LoVo (cell line): ENCODE measurements at places on chromosomes 7 and 10.

DNA sequence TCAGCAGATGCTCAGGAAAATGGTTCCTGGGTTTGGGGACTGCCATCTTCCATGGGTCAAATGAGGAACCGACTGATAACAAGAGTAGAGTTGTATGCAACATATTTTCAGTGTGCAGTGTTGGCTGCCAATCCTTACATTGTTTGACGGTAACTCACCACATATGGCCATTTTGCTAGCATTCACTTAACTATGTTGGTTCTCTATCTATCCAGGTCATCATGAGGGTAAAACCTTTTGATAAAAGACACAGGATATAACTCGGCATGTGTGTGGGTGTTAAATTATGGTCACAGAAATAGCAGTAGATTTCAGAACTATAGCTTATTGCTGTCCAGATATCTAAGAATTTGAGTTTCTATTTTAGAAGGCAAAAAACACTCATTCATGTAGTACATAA is 140.7 kb upstream of the AOAH start:
- DNase-seq, result no peak

GRCh38 chr10:128280271-128280670 is 154.0 kb upstream of the MKI67 start:
- DNase-seq, result no peak

DNA sequence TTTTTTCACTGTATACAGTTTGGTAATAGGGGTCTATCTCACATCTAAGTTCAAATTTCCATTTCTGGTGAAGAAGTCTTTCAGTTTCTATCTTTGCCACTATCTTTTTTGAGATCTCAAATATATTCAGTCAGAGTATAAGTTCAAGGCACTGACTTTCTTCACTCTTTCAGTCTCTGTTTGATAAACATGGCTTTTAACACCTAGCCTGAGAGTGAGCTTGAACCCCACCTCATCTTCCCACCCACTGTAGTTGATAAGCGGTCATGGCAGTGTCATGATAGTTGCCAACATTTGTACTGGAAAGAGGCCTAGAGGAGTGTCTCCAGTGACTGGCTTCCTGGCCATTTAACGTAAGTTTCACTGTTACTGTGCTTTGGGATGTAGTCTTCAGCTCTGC is 41.2 kb upstream of the AGR3 start:
- DNase-seq, result no peak

DNA sequence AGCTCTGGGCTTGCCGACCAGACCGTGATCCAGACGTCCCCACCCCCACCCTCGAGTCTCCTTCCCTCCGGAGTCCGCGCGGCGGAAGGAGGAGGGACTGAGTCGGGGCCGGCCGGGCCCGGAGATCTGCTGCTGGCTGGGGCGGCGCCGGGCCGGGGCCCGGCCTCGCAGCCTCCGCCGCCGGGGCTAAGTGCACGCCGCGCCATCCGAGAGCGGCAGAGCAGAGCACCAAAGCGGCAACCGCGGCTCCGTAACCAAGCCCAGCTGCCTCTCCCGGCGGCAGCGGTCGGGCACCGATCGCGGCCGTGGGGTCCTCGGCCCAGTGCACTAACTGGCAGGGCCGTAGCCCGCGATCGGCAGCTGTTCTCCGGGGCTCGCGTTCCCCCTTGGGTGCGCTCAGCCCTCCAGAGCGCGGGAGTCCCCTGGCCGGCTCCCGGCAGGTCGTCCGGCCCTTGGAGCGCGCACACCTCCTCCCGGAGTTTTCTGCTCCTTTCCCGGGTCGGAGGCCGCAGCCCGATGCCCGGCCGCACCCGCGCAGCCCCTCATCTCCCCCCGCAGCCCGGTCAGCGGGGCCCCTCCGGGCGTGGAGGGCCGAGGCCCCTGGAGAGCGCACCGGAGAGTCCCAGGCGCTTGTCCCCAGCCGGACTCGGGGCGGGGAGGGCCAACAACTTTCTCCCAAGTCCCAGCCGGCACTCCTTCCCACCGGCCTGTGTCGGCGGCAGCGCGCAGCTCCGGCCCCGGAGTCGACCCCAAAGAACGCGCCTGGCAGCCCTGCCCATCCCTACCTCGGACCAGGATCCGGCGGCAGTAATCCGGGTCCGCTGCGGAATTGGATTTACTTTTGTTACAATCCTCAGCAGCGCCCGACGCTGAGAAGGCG is 799 bp downstream of the VAX1 start:
- peak; percentile 7 for DNase-seq

GRCh38 chr10:33347211-33347610 is 12.7 kb upstream of the NRP1 start:
- DNase-seq, result no peak

- DNase-seq, result no peak
These were observed 3.6 kb downstream of the ARHGAP21 start for GRCh38 chr10:24720096-24720495.

DNA sequence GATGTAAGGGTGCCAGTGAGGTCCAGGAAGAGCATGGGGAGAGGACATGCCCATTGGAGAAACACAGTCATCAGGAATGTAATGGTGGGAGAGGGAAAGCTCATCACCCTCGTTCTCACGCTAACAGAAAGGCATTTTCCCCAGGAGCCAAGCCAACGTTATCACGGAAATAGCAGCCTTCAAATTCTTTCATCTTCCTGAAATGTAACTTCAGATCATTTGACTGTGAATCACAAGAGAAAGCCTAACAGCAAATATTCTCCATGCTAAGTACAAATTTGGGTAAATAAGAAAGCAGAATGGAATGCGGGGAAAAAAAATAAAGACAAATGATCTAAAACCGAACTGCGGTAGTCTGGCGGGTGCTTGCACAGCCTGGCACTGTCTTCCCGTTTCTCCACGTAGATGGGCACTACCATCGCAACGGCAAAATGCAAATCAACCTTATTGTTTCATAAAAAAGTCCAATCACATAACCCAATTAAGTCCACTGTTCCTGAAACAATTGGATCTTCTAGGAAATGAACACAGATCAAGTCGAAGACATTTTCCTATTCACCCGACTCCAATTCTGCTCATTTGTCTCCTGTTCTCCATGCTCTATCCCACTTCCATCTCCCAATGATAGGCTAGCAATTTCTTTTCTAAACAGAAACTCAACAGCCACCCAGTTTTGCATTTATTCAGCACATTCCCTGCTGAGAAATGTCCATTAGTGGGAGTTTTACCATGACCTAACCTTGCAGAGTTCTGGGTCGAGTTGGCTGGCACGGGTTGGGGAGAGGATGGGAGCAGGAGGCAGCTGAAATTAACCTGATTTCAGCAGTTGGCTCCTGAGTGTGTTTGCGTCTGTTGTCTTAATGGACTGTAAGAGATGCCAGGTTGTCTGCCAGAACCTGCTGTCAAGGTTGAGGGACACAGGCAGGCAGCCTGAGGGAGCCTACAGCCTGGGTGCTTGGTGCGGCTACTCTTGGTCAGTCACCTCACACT is 74.6 kb upstream of the FRMD4A start:
- peak; percentile 15 for DNase-seq

- peak; percentile 65 for DNase-seq
These were observed 175.2 kb downstream of the TPST1 start for GRCh38 chr7:66380272-66380888.

DNA sequence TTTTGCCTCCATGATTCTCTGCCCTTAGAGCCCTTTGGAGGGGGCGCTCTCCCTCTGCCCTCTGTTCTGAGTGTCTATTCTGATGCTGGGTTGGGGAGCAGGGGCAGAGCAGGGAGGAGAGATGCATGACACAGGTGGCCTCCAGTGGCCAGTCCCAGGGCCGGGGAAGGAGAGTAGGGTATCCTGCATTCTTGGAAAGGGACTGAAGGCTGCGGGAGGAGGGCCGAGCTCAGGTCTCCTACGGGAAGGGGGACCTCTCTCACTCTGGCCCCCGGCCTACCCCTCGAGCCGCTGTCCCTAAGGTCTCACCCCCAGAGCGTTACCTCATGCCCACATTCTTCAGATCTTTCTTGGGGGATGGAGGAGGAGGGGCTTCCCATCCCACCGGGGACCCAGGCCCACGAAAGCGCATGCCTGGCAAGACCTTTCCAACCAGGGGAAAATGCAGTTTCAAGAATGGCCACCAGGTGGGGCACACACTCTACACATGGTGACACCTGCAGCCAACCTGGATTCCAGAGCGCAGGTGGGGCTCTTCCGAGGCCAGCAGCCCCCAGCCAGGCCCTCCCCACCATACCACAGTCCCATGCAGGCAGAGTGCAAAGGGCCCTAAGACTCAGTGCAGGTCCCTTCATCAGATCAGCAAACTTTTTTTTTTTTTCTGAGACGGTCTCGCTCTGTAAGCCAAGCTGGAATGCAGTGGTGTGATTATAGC is 86.4 kb downstream of the MYL10 start:
- peak; percentile 75 for DNase-seq

- DNase-seq, result no peak
These were observed 1.6 kb upstream of the ADARB2 start for GRCh38 chr10:1738950-1739349.

- peak; percentile 18 for DNase-seq
These were observed 333.9 kb downstream of the AUTS2 start for GRCh38 chr7:69932034-69932628.

GRCh38 chr7:17166824-17167379 is 131.6 kb upstream of the AHR start:
- no peak for DNase-seq
